Daoy (cell line): ENCODE measurements at places on chromosomes 7 and 10. TPM values are rescaled to one million over a fixed set of nuclear protein-coding genes. Genes with fewer than 3 reads are reported as not detected.

The GRM3 gene
- total RNA-seq, result not detected in 2 replicates

DNA sequence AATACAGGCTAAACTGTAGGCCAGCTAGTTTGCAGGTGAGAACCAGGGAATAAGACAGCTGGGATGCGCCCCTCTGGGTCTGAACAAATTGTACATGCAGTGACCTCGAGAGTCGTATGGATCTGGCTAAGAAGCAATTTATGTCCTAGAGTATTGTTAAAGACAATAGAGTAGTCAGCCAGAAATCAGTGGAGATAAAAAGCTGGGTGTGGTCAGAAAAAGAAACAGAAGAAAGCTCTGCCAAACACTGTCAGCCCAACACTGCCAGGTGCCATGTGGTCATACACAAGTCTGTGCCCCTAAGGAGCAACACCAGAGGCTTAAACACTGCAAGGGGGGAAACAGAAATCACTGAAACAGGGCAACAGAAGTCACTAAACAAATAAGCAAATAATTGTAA is 62.2 kb downstream of the CNOT4 start:
- no peak for DNase-seq

- DNase-seq, result no peak
Observed at GRCh38 chr10:36303896-36304295, 661.8 kb upstream of the FZD8 start.

DNA sequence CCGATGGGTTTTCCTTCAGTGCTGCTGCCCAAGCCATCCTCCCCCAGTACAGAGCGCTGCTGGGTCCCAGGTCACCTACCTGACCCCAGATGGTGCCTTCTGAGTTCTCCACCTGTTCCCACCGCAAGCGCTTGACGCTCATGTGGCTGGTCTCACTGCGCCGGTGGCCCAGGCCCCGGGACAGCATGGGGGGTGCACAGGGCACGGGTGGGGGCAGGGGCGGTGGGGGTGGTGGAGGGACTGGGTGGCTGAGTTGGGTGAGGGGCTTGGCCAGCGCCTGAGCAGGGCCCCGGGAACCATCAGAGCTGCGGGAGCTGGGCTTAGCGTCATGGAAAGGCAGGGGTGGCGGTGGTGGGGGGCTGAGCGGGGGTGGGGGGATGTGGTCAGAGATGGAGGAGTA is 43.4 kb downstream of the GRID2IP start:
- DNase-seq, result no peak

GRCh38 chr7:55912748-55913158 is 25.5 kb downstream of the ZNF713 start:
- DNase-seq, result no peak

The ARHGAP21 gene
- total RNA-seq, result 20.7 and 21.1 TPM in 2 replicates

DNA sequence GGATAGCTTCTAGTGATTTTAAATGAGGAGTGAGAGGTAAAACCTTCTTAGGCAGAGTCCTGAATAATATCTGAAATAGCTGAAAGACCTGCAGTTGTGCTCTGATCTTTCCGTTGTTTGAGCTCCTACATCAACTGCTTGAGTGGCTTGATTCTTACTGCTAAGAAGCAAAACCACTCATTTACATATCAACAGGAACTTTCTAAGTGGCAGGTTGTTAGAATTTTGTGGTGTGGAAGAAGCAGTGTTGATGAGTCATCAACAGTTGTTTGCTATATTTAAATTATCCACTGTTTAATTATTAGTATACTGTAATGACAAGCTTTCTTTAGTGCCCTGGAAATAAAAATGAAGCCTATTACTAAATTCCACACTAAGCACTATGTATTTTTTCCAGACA is 689.5 kb downstream of the DNAJB9 start:
- DNase-seq, result no peak

The SFTPA2 gene
- not detected in 2 replicates for total RNA-seq

The HGF gene
- total RNA-seq, result not detected in 2 replicates

The UNC5B gene
- 4.0 and 6.0 TPM in 2 replicates for total RNA-seq

GRCh38 chr7:27096768-27097514 is 1.1 kb upstream of the HOXA1 start:
- peak; percentile 71 for DNase-seq

GRCh38 chr7:47719675-47720074 is 137.8 kb upstream of the TNS3 start:
- no peak for DNase-seq

GRCh38 chr7:28626624-28627262 is 214.4 kb downstream of the CREB5 start:
- DNase-seq, result peak; percentile 49

- DNase-seq, result no peak
Observed at GRCh38 chr10:117673230-117674010, 130.9 kb downstream of the EMX2 start.

DNA sequence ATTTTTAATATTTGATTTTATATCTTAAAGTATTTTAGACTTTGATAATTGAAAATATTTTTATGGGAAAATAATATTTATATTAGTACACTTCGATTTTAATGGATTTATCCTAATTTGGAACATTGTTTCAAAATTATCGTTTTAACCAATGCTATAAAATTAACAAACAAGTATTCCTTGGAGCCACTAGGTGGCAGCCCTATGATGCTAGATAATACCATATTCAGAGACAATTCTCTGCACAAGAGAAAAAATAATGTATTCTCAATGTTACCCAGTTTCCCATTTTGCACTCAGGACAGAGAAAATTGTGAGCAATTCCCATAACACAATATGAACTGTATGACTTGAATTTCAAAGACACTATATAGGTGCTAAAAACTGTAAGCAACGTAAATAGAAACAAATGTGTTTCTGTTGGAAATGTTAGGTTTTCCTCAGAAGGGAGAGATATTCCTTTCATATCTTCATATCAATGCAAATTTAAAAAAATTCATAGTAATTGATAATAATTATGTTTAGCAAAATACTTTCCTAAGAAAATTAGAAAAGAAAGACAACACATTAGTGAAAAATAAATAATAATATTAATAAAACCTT is 237.8 kb downstream of the SEMA3E start:
- peak; percentile 47 for DNase-seq

DNA sequence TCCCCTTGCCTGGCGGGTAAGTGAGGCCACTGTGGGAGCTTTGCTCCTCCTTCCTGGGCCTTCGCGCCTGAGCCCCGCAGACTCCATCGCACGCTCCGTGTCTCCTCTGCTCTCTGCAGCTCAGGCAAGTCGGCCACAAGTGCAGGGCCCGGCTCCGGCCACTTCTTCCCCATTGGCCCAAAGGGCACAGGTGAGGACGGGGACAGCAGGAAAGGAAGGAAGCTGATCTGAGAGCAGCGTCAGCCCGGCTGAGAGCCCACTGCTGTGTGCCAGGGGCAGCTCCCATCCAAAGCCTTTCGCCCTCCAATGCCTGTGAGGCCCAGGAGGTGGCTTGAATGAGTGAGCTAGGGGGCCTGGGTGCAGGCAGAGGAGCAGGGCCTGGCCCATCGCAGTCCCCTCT is 33.7 kb upstream of the RHEB start:
- DNase-seq, result no peak

GRCh38 chr7:155753446-155753965 is 58.8 kb downstream of the SHH start:
- no peak for DNase-seq

The KLF14 gene
- 0.06 and 0.86 TPM in 2 replicates for total RNA-seq

GRCh38 chr7:78435355-78435754 is 636.8 kb downstream of the PHTF2 start:
- DNase-seq, result no peak

DNA sequence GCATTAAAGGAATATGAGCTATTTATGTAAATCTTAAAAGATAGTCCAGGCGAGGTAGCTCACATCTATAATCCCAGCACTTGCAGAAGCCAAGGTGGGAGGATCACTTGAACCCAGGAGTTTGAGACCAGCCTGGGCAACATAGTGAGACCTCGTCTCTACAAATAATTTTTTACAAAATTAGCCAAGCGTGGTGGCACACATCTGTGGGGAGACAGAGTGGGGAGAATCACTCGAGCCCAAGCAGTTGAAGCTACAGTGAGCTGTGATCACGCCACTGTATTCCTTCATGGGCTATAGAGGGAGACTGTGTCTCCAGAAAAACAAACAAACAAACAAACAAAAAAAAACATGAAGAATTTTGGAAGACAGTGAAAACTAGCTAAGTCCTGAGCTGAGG is 28.4 kb downstream of the HERC4 start:
- DNase-seq, result no peak

The RHOBTB1 gene
- 4.2 and 5.6 TPM in 2 replicates for total RNA-seq

- DNase-seq, result no peak
Observed at GRCh38 chr10:101091546-101092290, 29.9 kb downstream of the KAZALD1 start.

GRCh38 chr10:133308421-133309099 is at the start of the genes TUBGCP2 and ZNF511:
Gene TUBGCP2, minus strand, starts transcription at chr10:133308872. Its CDS starts 5,931 bp downstream, at chr10:133302941.
Gene ZNF511, plus strand, starts transcription at chr10:133308914. Its CDS starts 30 bp downstream, at chr10:133308944.
- peak; percentile 85 for DNase-seq

DNA sequence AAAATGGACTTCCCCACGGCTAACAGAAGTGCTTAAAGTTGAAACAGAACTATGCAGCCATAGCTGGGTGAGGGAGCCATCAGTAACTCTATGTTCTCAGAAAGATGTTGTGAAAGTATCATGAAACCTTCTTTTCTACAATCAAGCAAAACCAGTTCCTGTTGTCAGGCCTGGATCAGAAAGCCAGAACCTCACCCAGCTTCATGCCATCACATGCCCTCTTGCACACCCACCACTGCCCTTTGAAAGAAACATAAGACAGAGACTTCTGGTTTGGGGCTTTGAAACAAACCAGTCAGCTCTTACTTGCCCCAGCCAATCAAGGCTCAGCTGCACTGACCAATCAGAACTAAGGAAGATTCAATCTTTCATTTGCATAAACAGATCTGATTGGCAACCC is 230.8 kb upstream of the FERD3L start:
- DNase-seq, result no peak

The PNLIP gene
- total RNA-seq, result not detected in 2 replicates

- no peak for DNase-seq
Observed at GRCh38 chr10:70726909-70727495, 54.7 kb downstream of the ADAMTS14 start.

GRCh38 chr7:157195868-157196267 is 57.1 kb downstream of the UBE3C start:
- DNase-seq, result no peak

- no peak for DNase-seq
Observed at GRCh38 chr7:157278791-157279724, 57.7 kb upstream of the DNAJB6 start.

GRCh38 chr10:118278649-118279048 is 63.5 kb downstream of the FAM204A start:
- no peak for DNase-seq

DNA sequence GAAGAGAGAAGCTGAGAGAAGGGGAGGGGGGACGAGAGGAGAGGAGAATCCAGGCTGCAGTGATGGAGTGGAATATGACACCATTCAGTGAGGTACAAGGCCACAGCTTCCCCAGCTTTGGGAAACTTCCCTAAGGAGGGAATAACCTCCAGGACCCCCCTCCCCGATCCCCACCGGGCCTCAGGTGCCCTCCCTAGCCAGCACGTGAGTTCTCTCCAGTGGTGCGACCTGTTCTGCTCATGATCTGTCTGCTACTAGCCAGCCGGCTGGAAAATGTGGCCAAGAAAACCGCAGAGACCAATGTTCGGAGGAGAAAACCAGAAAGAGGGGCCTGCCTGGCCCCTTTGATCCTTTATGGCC is 39.9 kb upstream of the AGK start:
- no peak for DNase-seq

- no peak for DNase-seq
Observed at GRCh38 chr7:122764902-122765301, 62.2 kb upstream of the RNF148 start.

The FAM24B gene
- total RNA-seq, result 7.6 and 9.5 TPM in 2 replicates

The SBDS gene
- total RNA-seq, result 185 and 206 TPM in 2 replicates

DNA sequence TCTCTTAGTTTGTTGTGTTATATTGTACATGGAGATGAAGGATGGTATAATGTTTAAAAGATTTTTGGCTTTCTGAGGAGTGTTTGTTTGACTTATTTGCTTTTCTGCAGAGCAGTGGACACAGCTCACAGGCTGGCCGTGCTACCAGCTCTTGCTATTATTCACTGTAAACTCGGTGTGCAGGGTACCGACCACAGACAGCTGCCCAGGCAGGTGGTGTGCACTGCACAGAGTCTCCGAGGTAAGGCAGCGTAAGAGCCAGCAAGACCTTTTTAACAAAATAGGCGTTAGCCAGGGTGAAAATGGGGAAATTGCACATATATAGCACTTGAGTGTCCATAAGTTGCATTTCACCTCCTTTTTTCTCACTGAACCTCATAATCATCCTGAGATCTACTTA is 438.0 kb downstream of the CNTNAP2 start:
- DNase-seq, result no peak

- no peak for DNase-seq
Observed at GRCh38 chr10:127175357-127176110, 20.9 kb downstream of the INSYN2A start.

DNA sequence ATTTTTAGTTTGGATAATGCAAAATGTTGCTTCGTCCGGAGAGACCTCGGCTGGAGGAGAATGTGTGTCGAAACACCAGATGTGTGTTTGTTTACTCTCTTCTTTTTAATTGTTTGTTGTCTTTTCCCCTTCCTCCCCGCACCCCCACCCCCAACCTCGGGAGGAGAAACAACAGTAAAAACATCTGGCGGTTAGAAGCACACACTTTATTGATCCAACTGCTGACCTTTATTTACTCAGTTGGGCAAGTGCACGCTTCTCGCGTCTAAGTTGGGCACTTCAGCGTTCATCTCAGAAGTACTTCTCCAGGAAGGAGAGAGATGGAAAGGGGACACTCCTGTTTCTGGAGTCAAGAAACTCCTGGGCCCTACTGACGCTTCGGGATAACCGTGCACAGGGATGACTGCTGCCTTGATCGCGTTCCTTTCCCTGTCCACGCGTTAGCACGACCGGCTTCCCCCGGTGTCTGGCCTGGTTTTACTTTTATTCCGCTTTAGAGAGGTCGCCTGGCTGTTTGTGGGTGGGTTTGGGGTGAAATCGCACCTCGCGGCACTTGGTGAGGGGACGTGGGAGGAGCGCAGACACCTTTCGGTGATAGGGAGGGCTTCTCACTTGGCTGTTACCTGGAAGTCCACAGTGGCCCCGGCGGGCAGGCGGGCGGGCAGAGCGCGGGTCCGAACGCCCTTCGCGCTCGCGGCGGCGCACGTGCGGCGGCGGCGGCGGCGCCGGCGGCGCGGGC is 168.3 kb upstream of the PPP1R3A start:
- DNase-seq, result no peak

The OR6B1 gene
- total RNA-seq, result not detected in 2 replicates

DNA sequence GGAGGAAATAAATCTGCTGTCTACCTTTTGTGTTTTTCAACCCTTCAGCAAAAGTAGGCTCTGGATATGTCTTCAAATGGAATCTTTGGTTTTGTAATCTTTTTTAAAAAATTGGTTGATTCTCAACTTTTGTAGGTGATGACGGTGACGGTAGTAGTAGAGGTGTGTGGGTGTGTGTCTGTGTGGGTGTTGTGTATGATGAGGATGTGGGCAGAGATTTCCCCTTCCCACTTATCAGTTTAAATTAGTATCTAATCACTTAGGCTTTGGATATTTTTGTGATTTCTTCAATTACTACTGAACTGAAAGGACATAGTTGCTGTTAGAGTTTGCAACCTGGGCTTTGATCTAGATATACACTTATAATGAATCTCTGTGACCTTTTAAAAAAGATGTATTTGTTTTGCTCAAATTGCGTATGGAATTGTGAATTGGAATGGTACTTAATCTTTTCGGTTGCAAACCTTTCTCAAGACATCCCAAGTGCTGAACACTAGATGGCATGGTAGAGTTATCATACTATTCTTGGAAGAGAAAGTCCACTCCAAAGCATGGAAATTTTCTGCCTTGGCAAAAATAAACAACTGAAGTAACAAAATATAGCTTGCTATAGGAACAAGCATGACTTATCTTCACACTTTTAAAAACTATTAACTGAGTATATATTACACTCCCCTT is 51.9 kb upstream of the A1CF start:
- DNase-seq, result peak; percentile 6

The CALHM1 gene
- total RNA-seq, result not detected in 2 replicates

The COL1A2 gene
- total RNA-seq, result 596 and 732 TPM in 2 replicates

The HDAC9 gene
- 22.6 and 22.7 TPM in 2 replicates for total RNA-seq

- no peak for DNase-seq
Observed at GRCh38 chr10:127903789-127904188, 3.1 kb upstream of the PTPRE start.
